ENCODE measurements at places on chromosomes 3 and 15.

- DNase-seq = no peak
These were observed 149.2 kb upstream of the SLCO3A1 start for GRCh38 chr15:91704343-91704742.

DNA sequence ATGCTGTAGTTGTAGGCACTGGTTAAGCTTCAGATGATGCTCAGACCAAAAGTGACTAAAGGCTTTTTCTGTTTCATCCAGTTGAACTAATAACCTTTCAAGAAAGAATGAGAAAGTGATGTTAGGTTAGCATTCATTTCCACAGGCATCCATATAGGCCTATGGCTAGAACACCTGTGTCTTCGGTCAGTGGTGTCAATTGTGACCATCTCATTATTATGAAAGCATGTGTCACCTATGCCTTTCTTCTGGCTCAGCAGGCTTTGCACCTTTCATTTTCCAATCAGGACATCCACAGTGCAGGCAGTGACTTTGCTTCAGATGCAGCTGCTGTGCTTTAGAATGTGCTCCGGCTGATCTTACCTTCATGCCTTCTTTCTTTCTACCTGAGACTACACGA lies 57.9 kb downstream of the B3GNT5 start:
- DNase-seq = no peak

- DNase-seq = no peak
These were observed 31.4 kb downstream of the COL6A6 start for GRCh38 chr3:130548356-130548755.

GRCh38 chr3:196604548-196604947 lies 34.9 kb upstream of the NRROS start:
- peak; percentile 41 for DNase-seq

DNA sequence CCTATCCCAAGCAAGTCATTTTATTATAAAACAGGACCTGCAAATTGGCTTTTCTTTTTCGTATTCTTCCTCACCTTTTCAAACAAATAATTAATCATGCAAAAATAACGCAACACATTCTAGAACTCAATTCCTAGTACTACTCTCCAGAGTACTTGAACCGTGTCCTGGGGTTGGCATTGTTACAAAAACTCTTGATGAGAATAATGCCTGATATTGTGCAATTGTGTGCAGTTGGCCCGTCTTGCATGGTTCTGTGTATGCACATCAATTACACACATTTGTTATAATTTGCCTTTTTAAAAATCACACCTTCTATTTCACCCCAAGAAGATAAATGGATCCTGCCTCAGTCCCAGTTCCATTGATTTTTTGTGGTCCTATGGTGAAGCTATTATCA lies 205.4 kb downstream of the EPHB1 start:
- DNase-seq = no peak

DNA sequence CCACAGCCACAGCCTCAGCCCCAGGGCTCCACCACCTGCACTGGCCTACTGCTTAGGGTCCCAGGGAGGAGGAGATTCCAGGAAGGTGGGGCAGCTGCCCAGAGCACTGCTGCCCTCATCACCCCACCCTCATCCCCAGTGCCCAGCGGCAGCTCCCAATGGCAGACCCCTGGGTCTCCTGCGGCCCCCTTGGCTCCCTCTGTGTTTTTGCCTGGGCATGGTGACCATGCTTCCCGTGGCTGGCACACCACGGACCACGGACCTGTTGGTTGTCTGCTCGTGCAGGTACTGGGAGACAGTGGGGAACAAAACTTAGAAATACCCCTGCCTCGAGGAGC lies 2.7 kb downstream of the CHST13 start:
- DNase-seq = no peak

DNA sequence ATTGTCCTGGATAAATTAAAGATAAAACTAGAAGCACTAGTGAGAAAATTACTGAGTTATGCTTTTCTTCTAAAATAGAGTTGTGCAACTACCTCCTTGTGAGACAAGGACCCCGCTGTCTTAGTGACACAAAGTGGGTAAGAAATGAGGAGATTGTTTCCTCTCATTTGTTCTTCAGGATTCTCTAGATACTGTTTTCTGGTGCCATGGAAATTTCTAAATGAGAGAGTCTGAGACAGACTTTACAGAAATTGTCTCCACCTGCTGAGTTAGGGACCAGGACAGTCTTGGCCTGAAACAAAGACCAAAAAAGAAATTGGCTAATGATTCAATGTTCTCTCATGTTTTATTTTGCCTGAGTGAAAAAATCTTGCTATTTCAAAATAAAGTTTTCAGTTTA lies 427.5 kb downstream of the TUSC7 start:
- DNase-seq = no peak

DNA sequence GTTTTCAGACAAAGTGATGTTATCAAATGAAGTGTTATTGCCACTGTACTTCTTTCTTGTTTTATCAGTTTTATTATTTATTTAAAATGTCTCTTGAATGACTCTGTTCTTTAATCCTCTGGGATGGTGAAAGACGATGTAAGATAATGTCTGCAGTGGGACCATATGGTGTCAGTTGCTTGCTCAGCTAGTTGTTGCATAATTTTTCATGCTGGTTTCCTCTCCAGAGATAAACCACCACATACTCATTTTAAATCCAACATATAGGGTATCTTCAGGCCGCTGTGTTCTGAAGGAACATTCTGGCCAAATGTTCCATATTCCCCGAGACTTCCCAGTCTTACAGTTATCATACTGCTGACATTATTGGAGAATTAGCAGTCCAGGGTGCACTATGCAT lies 75.9 kb downstream of the GABRG3 start:
- DNase-seq = no peak
